Dermis microvascular lymphatic vessel endothelial cell (primary cell): ENCODE measurements at places on chromosomes 2 and 18.

- no peak for DNase-seq
These were observed 49.7 kb upstream of the ZNF516 start for GRCh38 chr18:76544511-76545345.

- no peak for DNase-seq
These were observed 104.8 kb downstream of the ARL4C start for GRCh38 chr2:234392041-234392615.

- DNase-seq = no peak
These were observed 106.8 kb upstream of the SPATS2L start for GRCh38 chr2:200199576-200200263.

DNA sequence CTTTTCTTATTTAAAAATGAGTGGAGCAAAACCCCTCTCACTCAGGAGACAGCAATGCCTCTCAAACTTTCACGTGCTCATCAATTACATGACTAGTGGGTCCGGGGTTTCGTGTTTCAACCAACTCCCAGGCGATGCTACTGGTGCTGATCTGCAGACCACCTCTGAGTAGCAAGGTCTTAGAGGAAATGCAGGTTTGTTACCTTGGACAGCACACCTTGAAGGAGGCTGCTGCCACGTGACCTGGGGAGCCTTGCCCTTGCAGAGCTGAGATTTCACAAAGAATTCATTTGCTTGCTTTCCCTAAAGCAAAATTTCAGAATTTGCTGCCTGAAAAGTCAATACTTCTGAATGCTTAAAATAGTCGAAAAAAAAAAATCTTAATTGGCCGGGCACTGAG, 32.4 kb downstream of the SMIM21 start:
- DNase-seq = no peak

DNA sequence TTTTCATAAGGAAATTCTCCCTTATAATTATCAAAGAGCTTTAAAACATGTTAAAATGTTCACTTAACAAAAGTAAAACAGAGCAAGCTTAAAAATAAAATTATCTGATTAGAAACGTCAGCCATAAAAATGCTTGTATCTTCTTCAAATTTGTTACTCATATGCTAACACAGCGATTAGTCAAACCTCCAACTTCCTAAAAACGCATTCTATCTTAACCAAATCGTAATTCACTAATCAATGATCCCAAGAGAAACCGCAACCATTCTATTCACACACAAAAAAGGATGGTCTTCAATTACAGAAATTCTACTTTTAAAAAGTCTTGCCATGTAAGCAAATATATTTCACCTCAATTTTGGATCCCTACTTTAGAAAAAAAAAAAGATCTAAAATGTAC, 1.9 kb downstream of the STK17B start:
- no peak for DNase-seq
